ENCODE measurements at places on chromosomes 3 and 15.
A peak's percentile ranks its signal among the peaks of the same experiment; 100 is the strongest.

DNA sequence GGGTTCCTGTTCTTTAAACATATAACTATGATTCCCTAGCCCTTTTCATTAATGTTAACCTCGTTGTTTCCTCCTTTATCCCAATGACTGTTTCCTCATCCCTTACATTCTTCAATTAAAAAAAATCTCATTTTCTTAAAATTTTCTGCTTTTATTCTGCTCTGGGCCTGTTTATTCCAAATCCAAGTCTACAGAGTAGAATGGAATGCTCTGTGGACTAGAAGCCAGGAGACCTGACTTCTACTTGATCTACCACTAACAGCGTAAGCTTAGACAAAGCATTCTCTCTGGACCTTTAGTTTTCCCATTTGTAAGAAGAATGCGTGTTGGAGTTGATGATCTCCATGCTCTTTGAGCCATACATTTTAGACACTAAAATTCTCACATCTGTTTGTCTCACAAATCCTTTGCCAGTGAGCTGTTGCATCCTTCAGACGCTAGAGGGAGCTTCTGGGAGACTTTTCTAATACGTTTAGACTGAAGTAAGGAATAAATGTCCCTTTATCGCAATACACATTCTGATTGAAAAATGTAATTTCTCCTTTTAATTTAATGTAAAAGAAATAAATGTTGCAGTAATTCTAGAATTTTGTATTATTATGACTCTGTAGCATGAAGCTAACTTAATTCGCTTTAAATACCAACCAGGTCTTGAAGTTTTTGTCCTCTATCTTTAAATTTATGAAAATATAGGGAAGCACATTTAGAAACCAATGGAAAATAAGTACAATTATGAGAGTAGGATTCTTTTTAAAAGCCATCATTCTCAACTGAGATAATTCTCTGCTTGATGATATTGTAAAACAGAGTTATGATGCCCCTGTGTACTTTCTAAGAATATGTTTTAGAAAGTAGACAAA lies 21.7 kb upstream of the GMNC start:
- peak; percentile 84 for DNase-seq

DNA sequence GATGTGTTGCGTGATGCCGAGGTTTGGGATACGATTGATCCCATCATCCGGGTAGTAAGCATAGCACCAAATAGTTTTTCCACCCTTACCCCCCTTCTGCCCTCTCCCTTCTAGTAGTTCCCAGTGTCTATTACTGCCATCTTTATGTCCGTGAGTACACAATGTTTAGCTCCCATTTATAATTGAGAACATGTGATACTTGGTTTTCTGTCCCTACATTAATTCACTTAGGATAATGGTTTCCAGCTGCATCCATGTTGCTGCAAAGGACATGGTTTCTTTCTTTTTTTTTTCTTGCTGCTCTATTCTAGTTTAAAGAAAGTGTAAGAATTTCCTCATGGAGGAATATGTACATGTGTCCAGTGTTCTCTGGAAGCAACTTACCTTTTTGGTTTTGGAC lies 51.8 kb downstream of the NSUN3 start:
- no peak for DNase-seq

DNA sequence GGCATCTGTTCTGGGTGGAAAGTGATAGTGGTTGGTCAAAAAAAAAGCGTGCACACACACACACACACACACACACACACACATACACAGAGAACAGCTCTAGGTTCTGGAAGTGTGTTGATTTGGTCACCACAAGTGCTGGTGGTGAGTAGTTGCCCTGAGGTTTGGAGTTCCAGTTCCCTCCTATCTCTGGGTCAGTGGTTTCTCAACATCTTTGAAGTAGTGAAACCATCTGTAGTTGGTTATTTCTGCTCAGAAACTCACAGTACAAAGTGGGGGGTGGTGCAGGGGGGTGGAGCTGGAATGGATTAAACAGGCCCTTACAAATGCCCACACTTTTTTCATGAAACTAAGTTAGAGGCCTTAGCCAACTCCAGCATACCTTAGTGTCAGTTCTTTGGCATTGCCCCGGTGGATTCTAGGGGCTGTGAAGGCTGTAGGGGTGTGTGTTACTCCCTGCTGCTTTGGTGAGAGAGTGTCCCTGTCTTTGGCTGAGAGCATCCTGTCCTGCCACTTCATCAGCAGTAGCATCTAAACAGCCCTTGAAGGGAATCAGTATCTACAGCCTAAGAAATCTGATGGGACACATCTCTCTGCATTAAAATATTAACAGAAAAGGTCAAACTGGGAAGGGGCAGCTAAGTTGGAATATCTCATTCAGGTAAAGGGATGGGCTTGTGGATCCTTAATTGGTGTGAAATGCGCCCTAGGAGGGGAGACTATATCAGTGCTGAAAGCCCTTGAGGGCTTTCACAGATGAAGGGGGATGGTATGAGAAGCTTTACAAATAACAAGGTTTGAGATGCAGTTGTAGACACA lies 20.6 kb downstream of the SMAD3 start:
- no peak for DNase-seq

DNA sequence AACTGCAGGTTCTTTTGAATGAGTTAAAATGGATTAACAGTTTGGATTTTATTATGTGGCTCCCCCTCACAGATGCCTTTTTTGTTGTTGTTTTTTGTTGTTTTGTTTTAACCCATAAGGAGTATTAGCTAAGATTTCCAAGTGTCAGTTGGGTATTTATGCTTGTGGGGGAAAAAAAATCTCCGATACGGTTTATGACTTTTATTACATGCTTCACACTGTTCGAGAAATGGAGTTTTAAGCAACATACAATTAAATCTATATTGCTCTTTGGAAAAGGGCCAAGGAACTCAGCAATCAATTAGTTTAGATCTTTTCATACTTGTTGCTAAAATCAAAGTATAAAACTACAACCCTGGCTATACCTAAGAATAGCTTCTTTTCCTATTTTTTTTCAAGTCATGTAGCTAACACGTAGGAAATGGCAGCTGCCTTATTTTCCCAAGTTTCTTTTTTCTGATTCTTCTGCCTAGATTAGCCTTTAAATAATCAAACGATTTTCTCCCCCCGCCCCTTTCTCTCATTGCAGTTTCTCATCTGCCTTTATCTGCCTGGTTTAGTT lies 16.0 kb downstream of the NR2F2 start:
- no peak for DNase-seq

- no peak for DNase-seq
Measured at GRCh38 chr3:168802766-168803165, 707.0 kb upstream of the GOLIM4 start.

GRCh38 chr3:128113817-128114794 lies 9.5 kb downstream of the RUVBL1 start:
- no peak for DNase-seq

DNA sequence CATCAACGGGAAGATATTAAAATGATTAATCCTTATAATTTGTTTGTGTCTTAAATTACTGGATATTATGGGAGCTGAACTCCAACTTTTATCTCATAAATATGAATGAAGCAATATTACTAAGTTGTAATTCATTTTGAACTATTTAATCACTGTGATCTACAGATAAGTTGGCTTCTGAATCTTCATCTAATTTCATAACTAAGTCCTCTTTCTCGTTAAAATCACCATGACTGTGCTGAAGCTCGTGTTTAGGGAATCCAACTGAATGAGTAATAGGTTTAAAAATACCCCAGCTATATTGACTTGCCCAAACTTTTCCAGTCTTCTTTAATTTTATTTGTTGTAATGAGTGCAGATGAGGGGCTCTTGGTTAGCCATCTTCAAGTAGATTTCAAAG lies 14.1 kb downstream of the MDFIC2 start:
- no peak for DNase-seq

GRCh38 chr3:133442518-133442917 lies 42.7 kb downstream of the BFSP2 start:
- no peak for DNase-seq

DNA sequence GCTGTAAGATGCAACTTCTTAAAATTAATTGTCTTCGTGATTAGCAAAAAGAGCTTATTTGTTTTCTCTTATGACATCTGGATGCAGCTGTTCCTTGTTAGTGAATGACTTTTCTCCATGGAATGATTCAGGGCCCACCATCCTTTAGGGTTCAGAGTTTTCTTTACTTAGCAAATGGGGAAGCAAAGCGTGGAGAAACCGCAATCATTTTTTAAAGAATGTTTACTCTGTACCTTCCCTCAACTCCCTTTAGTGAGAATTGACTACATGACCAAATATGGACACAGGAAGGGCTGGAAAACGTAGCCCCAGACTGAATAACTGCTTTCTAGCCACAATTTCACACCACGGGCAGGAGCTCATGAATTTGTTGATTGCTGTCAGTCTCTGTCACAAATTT lies 130.1 kb downstream of the EDEM1 start:
- no peak for DNase-seq

- no peak for DNase-seq
Measured at GRCh38 chr3:134423153-134423552, 48.9 kb upstream of the AMOTL2 start.
